Upper lobe of left lung (tissue), 6 donors: ENCODE measurements at places on chromosomes 2 and 18. TPM values are rescaled to one million over a fixed set of nuclear protein-coding genes. Genes with fewer than 3 reads are reported as not detected.

GRCh38 chr18:22952525-22952924, 19.4 kb downstream of the RBBP8 start:
- DNase-seq: no peak

DNA sequence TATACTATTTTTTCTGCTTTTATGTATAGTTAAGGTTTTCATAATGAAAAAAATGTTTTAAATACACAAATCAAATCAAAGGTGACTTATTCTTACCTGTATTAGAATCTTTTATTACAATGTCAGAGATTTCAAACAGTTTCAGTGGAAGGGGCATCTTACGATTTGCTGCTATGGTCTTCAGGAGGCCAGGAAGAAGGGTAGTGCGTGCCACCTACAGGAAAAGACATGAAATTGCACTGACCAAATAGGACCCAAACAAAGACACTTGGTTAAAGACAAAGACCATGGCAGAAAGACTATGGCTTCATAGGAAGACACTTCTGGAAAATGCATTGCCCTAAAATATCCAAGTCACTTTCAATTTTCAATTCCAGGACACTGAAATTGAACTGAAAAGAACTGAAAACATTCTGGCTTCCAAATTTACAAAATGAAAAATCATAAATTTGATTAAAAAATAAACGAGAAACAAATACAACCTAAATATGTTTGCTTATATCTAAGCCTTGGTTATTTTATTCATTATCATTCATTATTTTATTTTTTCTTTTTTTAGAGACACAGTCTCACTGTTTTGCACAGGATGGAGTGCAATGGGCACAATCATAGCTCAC, 42.1 kb downstream of the FARSB start:
- DNase-seq: no peak

- no peak for DNase-seq
These were observed 411.2 kb downstream of the RND3 start for GRCh38 chr2:150076281-150076680.

DNA sequence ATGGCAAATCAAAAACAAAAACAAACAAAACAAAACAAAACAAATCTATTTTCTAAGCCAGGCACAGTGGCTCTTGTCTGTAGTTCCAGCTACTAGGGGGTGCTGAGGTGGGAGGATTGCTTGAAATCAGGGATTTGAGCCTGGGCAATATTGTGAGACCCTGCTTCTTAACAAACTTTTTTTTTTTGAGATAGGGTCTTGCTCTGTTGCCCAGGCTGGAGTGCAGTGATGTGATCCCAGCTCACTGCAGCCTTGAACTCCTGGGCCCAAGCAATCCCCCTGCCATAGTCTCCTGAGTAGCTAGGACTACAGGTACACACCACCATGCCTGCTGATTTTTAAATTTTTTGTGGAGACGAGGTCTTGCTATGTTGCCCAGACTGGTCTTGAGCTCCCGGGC, 6.2 kb downstream of the HPCAL1 start:
- no peak for DNase-seq

DNA sequence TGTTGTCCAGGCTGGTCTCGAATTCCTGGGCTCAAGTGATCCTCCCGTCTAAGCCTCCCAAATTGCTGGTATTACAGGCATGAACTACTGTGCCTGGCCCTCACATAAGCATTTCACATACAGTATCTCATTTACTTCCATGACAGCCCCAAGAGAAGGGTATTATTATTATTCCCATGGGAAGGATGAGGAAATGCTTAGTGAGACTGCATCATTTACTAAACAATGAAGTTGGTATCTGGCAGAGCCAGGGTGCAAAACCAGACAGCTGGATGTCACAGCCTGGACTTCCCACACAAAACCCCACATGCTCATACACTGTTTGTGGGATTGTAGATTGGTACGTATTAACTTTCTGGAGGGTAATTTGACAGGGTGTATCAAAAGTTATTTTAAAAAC, 29.9 kb downstream of the DAPL1 start:
- no peak for DNase-seq

GRCh38 chr2:64090264-64090663, 54.0 kb downstream of the PELI1 start:
- peak; percentile 73 for DNase-seq

GRCh38 chr2:140797718-140798117, 1333.1 kb downstream of the LRP1B start:
- no peak for DNase-seq

DNA sequence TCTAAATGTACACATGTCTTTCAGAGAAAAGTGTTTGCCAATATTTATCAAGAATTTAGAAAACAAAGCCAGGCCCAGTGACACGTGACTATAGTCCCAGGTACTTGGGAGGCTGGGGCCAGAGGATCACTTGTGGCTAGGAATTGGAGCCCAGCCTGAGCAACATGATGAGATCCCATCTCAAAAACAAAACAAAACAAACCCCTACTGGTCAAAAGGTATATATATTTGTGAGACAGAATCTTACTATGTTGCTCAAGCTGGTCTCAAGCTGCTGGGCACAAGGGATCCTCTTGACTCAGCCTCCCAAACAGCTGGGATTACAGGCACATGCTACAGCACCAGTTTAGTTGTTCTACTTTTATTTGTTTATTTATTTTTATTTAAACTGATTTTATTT, 79.2 kb downstream of the ZDBF2 start:
- no peak for DNase-seq

DNA sequence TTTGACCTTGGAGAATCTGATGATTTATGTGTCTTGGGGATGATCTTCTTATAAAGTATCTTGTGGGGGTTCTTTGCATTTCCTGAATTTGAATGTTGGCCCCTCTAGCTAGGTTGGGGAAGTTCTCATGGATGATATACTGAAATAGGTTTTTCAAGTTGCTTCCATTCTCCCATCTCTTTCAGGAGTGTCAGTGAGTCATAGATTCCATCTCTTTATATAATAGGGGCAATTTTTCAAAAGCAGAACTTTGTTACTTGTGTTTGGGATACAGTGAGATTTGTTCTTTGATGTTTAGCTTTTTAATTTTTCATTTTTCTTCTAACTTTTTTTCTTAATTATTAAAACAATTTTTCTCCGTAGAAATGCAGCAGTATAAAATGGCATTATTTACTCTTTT, 19.4 kb downstream of the TMEM87B start:
- no peak for DNase-seq

DNA sequence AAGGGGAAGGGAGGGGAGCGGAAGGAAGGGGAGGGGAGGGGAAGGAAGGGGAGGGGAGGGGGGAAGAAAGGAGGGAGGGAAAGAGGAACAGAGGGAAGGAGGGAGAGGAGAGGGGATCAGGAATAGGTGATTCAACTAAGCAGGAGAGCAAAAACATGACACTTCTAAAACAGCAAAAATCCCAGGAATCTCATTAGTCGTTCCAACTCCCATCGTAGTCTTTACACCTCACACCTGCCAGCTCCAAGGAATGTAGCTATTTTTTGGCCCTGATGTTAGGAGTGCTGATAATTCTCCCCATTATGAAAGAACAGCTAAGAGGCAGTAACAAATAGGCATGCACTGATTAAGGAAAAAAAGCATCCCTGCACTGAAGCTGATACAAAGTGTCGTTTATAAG, 709.9 kb upstream of the PKDCC start:
- no peak for DNase-seq

DNA sequence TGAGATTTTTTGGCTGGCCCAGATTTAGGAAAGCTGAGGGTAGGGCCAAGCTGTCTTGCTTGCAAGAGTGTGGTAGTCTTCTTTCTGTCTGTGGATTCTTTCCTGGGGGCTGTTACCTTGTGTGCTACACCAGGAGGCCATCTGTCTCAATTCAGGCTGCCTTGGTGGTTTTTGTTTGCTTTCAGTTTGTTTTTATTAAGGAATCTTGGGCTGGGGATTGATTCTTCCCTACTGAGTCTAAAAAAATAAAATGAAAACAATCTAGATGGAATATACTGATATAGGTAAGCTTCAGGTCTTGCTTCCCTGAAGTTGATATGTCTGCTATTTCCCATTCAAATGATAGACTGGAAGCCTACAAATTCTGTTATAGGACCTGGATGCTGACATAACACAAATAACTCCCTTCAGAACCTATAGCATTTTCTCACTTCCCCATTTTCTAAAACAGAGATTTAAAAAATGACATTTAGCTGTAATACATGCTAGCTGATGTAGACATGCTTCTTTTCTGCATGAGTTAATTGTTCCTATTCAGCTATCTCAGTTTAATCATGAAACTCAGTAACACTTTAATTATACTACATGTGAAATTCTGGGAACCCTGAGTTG, 5.3 kb downstream of the LHCGR start:
- no peak for DNase-seq

GRCh38 chr2:69279931-69280681, 106.9 kb downstream of the GFPT1 start:
- DNase-seq: no peak

DNA sequence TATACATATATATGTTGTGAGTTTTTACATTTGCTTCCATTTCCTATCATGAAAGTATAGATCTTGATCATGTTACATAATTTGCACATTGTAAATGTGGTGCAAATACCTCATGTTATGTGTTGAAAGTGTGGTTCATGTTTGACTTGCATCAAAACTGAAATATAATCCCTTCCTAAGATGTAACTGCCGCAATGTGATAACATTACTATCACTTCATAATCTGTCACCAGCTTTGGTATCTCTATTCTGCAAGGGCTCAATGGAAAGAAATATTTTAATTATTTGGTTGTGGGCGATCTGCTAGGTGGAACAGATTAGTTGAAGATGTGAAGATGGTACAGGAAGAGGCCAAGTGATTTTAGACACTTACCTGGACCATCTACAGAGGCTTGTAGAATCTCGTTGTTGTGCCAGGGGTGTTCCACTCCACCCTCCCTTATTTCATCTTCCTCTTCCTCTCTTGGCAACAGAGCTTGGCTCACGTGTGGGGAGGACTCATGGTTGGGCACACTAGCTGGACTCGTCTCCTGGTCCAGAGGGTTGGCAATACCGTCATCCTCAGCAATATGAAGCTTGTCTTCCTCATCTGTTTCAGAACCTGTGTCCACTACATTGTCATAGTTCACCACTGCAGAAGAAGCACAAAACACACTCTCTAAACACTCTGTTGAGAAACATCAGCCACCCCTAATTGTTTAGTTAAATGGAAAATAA, 90.4 kb downstream of the ZEB2 start:
- no peak for DNase-seq

DNA sequence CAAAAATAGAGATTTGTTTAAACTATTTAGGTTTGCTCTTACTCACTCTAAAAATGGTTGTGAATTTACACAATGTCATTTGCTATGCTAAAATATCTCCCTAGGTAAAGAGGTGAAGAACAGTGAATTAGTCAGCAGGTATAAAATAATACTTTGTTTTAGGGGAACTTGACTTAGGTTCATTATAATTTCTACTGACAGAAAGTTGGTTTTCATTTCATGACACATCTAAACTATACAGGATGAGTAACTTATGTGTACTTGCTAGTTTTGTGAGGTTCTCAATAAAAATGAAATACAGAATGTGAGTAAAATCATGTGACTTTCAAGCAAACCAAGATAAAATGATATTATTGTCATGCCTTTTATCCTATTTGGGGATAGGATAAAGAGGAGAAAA, 66.0 kb downstream of the DIS3L2 start:
- no peak for DNase-seq

GRCh38 chr18:58670404-58671110, 708 bp upstream of the MALT1 start:
- no peak for DNase-seq

- DNase-seq: peak; percentile 17
These were observed 41.4 kb upstream of the ALPP start for GRCh38 chr2:232336981-232337720.

- DNase-seq: no peak
These were observed 8.6 kb downstream of the ZEB2 start for GRCh38 chr2:144511226-144511810.

DNA sequence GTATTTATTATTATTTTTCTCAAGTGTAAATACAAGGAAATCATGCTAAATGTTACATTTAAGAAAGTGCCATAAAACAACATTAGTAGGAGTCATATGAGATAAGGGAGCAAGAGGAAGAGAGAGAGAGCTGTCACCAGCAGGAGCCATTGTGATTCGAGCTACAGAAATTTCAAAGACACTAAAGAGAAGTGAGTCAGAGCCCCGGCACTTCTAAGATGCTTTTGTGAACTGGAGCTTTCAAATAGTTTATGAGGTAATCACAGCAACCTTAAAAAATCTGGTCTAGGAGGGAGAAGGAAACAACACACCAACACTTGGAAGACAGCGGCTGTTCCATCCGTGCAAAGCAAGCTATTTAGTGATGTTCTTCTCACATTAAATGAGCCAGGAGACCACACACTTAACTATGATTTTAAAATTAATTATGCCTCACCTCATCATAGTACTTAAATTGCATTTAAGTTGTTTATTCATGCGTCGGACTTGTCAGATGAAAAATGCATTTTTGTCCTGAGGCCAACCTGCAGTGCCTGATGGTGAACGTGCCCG, 382.7 kb upstream of the SALL3 start:
- DNase-seq: no peak

DNA sequence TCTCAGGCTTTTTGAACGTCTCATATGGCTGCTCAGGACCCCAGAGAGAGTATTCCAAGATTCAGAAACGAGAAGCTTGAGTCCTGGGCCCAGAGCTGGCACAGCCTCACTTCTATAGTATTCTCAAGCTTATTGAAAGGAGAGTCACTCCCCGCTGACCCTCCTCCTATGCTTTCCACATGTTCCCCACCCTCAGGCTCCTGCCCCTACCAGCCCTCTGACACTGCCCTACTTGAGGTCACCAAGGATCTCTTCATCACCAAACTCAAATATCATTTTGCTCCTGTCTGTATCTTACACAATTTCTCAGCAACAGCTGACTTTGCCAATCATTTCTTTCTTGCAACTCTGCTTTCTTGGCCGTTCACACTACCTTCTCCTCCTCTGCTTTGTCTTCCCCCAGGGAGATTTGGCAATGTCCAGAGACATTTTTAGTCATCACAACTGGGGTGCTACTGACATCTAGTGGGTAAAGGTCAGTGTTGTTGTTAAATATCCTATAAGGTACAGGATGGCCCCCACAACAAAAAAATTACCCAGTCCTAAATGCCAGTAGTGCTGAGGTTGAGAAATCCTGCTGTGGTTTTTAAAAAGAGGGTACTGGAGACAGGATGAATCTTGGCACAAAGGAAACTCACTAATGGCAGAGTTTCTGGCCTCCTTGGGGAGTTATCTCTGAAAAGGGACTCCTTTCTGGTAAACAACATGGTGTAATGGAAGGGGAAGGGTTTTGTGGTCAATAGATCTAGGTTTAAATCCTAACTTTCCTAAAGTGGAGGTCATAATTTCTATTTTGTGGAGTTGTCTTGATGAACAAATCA, 26.9 kb upstream of the INSIG2 start:
- DNase-seq: no peak

GRCh38 chr2:60948926-60949579, 67.7 kb downstream of the REL start:
- DNase-seq: no peak

The TNS1 gene
- 325 TPM for total RNA-seq

The ACTG2 gene
- total RNA-seq: 65.3 TPM

The UNC80 gene
- 0.13 TPM for total RNA-seq

The SH2D6 gene
- not detected for total RNA-seq

The ANKRD36C gene
- total RNA-seq: 18.2 TPM

The UPP2 gene
- not detected for total RNA-seq

The ZC3H8 gene
- 36.2 TPM for total RNA-seq
